Activated CD4-positive, alpha-beta T cell treated with anti-CD3 and anti-CD28 coated beads, Interleukin-2, amount 50 U/mL, for 24 hours (primary cell): ENCODE measurements at places on chromosomes 7 and 10.

DNA sequence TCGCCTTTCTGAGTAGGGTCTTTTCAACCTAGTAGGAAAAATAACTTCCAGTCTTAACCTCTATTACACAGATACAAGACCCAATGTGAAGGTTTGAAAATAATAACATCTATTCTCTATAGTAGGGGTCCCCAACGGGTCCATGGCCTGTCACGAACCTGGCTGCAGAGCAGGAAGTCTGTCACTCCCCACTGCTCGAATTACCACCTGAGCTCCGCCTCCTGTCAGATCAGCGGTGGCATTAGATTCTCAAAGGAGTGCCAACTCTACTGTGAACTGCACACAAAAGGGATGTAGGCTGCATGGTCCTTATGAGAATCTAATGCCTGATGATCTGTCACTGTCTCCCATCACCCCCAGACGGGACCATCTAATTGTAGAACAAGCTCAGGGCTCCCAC is 7.4 kb downstream of the YWHAG start:
- DNase-seq: no peak

- no peak for DNase-seq
Observed at GRCh38 chr7:101129603-101130117, 2.8 kb downstream of the SERPINE1 start.

DNA sequence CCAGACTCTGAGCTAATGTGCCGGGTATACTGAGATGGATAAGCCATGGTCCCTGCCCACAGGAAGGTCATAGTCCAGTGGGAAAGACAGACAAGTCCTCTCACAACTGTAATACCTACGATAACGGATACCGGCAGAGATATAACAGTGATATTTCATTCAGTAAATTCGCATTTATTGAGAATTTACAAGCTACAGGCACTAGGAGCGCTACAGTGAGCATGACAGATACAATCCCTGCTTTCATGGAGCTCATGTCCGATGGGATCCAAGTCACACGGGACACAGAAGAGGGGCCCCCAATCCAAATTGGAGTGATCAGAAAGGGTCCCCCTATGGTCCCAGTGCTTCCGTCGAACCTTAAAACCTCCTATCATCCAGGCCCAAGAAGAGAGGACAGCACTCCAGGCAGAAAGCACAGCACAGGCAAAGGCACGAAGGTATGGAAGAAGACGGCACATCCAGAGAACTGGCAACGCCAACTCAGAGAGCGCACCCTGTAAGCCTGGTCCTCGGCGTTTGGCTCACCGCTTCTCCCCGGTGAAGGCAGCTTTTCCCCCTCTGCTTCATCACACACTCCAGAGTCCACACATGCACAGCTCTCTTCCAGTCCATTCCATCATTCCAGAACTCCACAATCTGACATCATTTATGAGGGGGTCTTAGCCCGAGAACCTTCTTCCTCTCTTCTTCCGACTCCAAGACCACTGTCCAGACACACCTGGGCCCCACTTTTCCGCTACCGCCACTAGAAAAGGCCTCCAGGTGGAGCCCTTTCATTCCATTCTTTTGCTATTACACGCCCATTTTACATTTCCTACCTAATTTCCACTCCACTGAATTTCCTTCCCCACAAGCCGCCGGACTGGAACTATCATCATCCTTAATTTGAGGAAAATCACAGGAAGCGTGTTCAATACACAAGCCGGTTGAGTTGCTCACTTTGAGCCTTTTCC is 47.8 kb upstream of the NKX2-3 start:
- no peak for DNase-seq

DNA sequence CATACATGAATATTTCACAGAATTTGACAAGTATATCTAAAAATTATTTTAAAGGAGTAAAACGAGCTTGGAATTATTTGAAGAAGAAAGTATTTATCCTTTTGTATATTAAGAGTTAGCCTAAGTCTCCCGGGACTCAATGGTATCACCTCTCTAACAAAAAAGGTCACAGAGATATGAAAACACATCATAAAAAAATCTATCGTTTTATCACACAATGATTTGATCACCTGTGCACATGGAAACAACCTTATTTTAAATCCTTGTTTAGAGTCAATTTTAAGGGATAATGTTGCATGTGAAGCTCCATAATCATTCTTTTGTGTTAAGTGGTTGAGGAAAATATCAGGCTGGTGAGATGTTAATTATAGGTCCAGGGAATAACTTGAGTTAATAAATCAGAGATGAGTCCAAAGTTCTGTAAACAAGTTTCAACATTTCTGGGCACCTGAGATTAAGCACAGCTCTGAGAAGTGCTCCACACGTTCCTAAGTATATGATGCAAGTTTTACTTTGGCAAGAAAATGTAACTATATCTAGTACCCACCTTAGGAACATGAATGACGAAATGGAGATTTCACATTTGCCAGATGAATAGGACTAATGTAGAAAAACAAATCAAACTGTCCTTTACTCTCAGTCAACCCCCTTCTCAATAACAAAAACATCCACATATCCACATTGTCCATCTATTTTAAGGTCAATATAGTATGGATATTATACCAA is 148.5 kb upstream of the AKR1E2 start:
- DNase-seq: no peak

GRCh38 chr7:130393101-130393561 is 12.8 kb downstream of the CPA1 start:
- no peak for DNase-seq

GRCh38 chr7:142910481-142910880 is 23.1 kb downstream of the TRPV5 start:
- DNase-seq: no peak

GRCh38 chr7:1862560-1862959 is 192.5 kb downstream of the ELFN1 start:
- no peak for DNase-seq

- no peak for DNase-seq
Observed at GRCh38 chr7:68984306-68984705, 614.0 kb upstream of the AUTS2 start.

DNA sequence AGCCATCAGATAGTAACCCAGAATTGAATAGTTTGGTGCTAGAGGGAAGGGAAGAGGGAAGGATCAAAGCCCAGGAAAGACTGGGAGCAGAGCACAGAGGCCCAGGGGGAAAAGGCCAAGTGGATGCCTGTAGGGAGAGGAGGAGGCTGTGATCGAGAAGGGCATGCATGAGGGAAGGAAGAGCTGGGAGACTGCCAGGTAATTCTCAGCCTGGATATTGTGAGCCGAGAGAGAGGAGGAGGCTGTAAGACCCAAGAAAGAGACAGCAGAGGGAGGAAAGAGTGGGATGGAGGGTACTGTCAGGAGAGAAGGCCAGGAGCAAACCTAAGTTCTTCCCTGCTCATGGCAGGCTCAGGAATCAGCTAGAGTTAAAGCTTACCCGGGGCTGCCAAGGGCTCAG is 178.2 kb downstream of the CCDC3 start:
- no peak for DNase-seq

- no peak for DNase-seq
Observed at GRCh38 chr7:4878336-4879335, 4.9 kb downstream of the RADIL start.

GRCh38 chr10:9301148-9301547 is 1246.7 kb downstream of the GATA3 start:
- no peak for DNase-seq

DNA sequence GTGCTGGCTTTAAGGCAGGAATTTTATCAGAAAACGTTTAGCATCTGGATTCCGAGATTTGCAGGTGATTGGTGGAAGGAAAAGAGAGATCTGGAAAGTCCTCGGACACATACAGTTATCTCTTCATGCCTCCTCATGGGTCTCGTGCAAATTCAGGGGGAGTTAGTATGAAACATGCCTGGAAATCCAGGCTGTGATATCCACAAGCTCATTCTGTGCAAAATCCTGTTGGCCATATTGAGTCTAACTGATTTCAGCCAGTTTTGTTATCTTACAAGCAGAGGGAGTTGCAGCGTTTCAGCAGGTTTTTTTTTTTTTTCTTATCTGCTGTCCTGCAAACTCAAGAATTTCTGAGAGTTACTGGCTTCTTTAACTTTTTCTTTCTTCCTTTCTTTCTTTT is 411.5 kb downstream of the GALNT17 start:
- no peak for DNase-seq

DNA sequence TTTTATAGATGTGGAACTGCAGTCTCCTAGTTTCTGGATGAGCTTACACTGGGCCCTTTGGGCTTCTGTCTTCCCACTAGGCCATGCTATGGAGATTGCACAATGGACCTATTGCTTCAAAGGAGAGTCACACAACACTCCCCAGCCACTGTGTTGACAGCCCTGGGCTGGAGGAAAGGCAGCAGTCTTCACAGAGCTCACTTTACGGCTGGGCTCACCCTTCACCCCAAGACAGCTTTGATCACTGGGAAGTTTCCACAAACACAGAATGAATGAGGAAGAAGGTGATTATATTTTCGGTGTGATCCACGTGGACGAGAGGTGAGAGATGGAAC is 92.7 kb upstream of the GDF10 start:
- no peak for DNase-seq

- no peak for DNase-seq
Observed at GRCh38 chr7:134126146-134126545, 994 bp upstream of the LRGUK start.

- DNase-seq: no peak
Observed at GRCh38 chr10:35347121-35347562, 10.8 kb downstream of the CCNY start.

DNA sequence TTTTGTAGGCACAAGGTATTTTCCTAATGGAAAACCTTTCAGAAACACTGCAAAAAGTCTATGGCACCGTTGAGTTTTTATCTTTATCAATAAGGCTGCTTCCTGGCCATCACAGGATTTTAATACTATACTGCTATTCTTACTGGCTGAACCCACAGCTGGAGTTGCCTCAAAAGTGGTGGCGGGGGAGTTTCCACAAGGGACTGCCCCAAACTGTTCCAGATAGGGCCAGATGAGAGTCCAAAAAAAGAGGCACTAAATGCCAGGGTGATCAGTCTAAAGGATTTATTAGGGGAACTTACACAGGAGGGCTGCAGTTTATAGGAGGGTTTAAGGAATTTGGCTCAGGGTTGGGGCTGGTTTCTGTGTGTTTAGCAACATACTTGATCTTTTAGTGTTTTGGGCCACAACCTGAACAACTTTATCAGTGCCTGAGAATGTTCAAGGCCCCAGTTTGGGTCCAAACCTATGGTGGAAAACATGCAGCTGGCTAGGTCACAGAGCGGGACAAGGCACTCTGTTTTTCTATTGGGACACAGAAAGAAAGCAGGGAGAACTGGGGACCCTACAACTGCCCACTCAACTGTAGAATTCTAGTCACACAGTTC is 41.4 kb downstream of the STAM start:
- DNase-seq: no peak

- DNase-seq: no peak
Observed at GRCh38 chr10:69457771-69458237, 6.5 kb downstream of the TSPAN15 start.

- DNase-seq: no peak
Observed at GRCh38 chr10:29537799-29538198, 97.0 kb downstream of the SVIL start.

DNA sequence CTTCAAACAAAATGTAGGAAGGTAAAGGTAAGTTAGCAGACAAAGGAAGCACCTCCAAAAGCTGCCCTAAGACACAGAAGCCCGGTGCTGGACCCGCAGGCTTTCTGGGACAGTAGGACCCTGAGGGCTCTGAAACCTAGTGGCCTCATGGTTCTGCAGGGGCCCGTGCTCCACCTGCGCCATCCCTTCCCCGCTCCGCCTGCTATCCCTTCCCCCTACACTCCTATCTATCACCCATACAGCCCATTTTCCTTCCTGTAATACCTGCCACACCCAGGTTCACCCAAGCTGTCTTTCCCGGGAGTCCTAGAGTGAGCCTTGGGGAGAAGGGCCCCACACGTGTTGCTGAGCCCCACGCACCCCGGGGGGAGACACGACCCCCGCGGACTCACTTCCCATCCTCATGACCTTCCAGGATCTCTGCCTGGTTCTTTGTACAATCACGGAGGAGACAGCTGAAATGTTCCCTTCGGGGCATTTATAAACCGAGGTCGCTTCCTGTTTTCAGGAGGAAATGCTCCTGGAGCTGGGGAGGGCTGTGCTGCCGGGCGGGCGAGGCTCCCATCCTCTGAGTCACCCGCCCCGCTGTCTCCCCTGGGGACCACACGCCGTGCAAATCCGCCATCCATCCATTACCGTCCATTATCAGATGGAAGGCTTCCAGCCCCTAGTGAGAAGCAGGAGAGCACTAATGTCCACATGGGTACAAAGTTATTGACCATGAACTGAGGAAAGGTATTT is 251.7 kb upstream of the PITRM1 start:
- DNase-seq: no peak

DNA sequence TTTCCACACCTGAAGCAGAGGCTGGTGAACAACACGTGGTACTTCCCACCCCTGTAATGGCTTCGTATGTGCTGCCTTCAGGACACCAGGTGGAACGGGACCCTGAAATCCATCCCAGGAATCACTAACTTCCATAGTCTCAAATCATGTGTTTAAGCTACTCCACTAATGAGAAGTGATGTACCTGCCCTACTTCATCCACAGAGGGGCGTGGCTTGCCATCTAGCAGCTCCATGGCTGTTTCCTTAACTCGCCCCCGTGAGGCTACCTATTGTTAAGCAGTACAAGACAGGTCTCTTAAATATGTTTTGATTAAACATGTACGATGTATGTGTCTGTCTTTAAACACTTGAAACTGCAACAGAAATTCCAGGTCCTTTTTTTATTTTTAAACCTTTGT is 31.8 kb downstream of the ARL3 start:
- DNase-seq: no peak

GRCh38 chr7:16136896-16137295 is 284.4 kb downstream of the CRPPA start:
- no peak for DNase-seq

DNA sequence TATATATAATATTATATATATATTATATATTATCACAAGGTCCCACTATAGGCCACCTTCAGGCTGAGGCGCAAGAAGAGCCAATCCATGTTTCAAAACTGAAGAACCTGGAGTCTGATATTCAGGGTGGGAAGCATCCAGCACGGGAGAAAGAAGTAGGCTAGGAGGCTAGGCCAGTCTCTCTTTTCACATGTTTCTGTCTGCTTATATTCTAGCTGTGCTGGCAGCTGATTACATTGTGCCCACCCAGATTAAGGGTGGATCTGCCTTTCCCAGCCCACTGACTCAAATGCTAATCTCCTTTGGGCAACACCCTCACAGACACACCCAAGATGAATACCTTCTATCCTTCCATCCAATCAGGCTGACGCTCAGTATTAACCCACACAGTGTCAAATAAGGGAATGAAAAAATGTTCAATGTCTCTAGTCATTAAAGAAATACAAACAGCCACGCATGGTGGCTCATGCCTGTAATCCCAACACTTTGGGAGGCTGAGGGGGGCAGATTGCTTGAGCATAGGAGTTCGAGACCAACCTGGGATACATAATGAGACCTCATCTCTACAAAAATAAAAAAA is 135.4 kb upstream of the PCBD1 start:
- DNase-seq: no peak

- DNase-seq: no peak
Observed at GRCh38 chr10:125002423-125003145, 60.7 kb downstream of the ZRANB1 start.

DNA sequence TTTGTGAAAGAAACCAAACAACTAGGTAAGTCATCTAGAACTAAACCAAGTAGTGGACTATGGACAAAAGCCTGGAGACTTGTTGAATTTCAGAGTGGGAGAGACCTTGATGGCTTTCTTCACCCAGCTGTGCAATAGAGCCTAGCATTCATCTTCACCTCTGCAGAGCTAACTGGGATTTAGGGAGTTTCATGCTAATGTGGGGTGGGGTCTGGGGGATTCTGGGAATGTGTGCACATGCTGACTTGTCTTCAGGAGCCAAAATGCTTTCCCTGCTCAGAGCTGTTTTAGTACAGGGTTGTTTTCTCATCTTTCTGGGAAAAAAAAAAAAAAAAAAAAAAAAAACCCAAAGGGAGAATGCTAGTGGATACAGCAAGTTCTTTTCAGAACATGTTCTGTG is 81.3 kb upstream of the ARHGAP21 start:
- DNase-seq: no peak
